ENCODE measurements at places on chromosomes 3 and 15.

GRCh38 chr15:82839136-82839535, 29.7 kb downstream of the WHAMM start:
- no peak for DNase-seq

DNA sequence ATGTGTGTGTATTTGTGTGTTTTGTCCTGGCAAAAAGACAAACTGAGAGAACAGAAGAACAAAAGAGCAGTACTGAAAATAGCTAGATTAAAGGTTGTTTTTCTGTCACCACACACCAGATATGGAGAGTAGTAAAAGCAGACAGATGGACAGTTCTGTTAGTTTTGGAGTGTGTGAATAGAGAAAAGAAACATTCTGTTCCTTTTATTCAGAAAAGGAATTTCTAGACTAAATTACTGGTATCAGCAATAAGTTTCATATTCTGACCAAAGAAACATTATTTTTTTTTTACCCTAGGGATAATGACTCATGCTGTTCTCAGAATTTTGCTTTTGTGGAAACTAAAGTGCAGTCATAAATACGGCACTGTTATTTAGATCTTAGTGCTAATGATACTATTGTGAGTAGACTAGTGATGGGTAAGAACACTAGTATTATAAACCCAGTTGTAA, 32.9 kb downstream of the PIK3CA start:
- DNase-seq, result peak; percentile 26

GRCh38 chr3:143242101-143242500, 122.5 kb downstream of the CHST2 start:
- no peak for DNase-seq

- DNase-seq, result no peak
These were observed 169.0 kb upstream of the TSC22D2 start for GRCh38 chr3:150238995-150239619.

DNA sequence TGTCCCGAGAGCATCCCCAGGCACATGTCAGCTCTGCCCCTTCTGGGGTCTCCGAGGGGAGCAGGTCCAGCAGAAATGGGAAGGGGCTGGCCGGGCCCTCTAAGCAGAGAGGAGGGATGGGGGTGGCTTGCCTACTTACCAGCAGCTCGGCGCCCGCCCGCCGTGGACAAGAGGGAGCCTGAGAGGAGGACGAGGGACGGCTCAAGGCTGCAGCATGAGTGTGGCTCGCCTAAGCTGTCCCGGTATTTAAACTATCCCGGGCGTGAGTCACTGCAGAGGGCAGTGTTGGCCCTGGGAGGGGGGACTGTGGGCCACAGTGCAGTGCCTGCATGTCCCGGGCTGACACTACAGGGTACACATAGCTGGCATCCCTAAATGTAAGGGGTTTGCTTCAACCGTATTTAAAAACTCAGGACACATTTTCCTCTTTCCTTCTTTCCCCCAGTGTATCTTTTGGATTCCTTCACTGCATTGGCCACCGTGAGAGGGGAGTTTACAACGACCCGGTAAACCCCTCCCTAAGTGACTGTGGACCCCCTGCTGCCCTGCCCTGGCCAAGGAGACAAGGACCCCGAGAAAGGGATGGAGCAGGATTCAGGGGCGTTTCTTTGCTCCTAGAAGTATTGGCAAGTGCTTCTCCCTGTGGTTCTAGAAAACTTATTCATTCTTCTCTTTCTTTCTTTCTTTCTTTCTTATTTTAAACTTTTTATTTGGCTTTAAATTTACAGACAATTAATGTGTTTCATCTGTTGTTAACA, at the start of gene LRRC15:
TSS of gene LRRC15 (minus strand) at position 222 of the 758 bp plus-strand sequence. CDS start 8,700 bp downstream, outside the sequence.
- DNase-seq, result no peak

DNA sequence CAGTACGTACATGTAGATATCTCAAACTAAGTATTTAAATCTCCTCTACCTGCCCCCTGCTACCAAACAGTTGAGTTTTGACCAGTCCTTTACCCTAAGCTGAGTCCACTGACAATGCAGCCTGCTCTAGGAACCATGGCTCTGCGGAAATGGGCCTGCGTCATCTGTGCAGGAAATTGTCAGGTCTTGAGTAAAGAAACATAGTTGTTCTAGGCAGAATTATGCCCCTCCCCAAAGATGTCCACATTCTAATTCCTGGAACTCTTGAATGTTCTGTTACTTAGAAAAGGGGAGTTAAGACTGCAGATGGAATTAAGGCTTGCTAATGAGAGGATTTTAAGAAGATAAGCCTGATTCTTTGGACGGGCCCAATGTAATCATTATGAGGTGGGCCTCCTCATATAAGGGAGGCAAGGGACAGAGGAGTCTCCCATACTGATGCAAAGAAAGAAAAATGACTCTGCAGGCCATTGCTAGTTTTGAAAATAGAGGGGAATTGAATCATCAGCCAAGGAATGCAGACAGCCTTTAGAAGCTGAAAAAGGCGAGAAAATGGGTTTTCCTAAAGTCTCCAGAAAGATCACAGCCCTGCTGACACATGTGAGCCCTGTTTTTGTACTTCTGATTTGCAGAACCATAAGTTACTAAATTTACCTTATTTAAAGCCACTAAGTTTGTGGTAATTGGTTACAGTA, 5.5 kb upstream of the VGLL3 start:
- DNase-seq, result no peak

GRCh38 chr3:17986348-17986816, 244.0 kb upstream of the TBC1D5 start:
- no peak for DNase-seq

DNA sequence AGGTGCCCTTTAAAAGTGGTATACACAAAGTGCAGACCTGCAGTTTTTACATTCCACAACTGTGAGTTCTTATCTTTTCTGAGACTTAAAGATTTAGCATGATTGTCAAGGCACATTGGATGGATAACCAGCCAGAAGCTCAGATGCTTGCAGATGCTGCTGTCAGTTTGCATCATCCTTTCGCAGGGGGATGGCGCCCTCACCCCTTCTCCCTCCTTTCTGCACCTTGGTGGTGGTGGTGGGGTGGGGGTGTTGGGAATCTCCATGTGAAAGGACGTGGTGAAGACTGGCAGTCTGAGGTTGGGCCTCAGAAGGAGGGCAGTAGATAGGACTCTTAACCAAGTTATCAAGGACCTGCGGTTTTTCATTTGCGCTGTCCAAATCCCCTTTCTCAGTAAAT, 309.6 kb upstream of the SEMA6D start:
- no peak for DNase-seq

- peak; percentile 40 for DNase-seq
These were observed 143.7 kb downstream of the NR1D2 start for GRCh38 chr3:24088782-24089181.

DNA sequence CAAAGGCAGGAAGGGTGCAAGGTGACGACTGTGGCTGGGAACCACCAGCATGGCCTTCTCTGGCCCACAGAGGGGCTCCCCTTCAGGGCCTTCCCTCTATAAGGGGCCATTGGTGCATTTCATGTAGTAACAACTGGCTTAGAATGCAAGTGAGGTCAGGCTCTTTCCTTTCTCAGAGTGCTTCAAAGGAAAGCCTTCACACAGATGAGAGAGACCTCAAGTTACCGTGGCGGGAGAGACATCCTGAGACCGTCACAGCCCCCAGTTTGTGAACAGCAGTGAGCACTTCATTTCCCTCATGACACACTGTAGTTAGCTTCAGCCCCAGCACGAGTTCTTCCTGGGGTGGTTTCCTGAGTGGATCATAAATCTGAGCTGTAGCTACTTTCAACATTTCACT, 96.6 kb upstream of the LIMD1 start:
- no peak for DNase-seq

DNA sequence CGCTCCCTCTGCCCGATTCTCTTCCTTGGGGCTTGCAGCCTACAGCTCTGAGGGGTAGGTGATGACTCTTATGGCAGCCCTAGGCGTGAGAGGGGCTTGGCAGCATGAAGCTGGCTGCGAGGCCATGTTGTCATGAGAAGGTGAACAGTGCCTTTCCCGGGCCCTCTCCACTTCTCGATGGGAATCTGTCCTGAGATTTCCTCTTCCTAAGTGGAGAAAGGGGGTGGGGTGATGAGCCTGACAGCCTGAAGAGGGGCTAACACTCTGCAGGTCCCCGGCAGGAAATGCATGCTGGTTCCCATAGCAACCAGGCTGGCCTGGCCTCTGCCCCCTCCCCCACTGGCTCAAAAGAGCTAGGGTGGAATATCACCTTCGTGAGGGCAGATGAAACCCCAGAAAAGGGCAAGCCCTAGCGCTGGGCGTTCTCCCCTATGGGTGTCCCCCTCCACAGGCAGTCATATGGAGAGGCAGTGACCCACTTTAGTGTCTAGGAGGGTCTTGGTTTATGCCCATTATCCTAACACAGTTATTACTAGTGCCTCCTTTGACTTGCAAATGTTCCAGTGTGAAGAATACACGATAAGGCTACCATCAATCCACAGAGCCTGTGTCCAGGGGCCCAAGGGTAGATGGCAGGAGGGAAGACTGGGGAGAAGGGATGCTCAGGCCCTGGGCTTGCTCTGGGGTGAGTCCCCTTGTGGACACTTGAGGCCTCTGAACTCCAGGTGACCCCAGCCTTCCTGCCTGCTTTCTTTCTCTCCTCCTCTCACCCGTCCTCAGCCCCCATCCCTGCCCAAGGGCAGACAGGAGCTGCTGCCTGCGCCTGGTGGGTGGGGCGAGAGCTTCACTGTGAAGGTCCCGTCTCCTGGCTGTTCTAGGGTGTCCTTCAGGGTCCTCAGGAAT, 13.2 kb downstream of the EPHB3 start:
- no peak for DNase-seq
